Glomerular endothelial cell (primary cell): ENCODE measurements at places on chromosomes 3 and 15. TPM values are rescaled to one million over a fixed set of nuclear protein-coding genes. Genes with fewer than 3 reads are reported as not detected.

DNA sequence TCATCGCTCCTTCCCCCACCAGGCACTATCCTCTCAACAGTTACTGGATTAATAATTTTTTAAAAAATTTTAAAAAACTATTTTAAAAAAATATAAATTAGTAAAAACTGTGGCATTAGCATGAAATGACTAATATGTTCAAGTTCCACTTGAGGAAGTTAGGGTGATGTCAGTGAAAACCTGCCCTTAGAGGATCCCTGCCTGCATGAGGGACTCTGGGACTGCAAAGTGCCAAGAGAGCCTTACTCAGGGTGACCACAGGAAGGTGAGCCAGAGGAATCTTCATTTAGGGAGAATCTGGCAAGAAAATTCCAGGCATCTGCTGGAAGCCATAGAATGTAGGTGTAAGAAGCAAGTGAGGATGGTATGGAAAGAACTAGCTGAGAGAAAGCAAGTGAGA, 157.7 kb upstream of the BCL6 start:
- no peak for DNase-seq

DNA sequence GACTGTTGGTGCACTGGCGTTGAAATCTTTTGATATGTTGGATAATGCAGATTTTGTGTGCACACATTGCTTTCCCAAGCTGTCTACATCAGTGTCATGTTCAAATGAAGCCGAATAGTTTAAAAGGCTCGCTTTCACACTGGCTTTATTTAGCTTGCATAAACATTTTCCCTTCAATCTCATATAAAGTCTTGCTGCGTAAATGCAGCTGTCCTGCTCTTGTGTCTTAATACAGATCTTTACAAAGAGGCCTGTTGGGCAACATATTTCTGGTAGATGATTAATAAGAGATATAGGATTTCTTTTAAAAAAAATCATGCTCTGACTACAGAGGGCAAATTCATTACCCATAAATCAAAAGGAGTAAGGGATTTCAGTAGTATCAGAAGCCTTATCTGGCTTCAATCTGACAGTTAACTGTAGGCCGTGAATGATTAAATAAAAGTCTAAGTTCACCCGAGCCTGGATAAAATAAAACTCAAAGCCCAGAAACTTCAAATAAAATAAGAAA, 937.2 kb downstream of the FHIT start:
- no peak for DNase-seq

- DNase-seq: no peak
Measured at GRCh38 chr15:51770902-51771301, 19.5 kb downstream of the TMOD2 start.

DNA sequence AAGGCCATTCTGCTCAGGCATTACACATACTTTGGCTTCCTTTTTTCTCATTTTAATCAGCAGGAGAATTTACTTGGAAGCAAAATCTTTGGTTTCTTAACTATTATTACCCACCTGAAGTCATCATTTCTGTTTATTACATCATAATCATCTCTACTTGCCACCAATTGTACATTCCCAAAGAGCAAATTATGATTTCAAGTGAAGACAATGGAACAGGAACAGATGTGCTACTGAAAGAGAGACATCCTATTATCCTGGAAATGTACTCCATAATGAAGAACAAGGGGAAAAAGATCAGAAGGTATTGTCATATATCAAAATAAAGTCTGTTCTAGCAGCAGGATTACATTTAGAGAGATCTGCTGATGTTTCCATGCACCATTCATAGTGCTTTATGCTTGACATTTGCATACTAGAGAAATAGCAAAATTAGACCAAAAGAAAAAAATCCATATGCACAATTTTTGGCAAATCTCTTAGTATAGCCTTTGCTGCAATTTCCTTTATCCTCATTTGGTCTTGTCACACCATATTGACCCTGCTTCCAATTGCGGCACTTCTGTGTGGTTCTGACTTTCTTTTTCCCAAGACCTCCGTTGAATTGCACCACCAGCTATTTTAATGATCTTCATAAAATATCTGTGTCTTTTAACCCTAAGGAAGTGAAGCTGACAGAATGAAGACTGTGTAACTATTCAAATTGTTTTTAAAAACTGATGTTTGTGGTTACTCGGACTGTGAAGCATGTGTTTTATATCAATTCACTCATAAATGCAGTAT, 683.8 kb downstream of the ZNF385D start:
- no peak for DNase-seq

The PLSCR2 gene
- total RNA-seq: not detected in 2 replicates
